ENCODE measurements at places on chromosomes 6 and 20.

DNA sequence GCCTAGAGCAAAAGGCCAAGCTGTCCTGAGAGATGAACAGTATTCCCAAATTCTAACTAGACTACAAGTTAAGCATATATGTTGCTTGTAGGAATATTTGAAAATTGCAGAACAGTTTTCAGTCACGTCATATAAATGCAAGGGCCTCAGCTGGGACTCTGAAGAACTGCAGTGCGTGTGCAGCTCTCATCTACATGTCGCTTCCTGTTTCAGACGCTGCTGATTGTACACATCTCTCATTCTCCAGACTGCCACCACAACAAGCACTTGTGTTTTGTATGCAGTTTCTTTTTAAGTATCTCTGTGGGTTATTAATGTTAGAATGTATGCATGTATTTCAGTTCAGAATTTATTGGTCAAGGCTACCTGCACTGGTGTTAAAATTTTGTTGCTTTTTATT lies 119.7 kb downstream of the MAP3K4 start:
- no peak for DNase-seq

DNA sequence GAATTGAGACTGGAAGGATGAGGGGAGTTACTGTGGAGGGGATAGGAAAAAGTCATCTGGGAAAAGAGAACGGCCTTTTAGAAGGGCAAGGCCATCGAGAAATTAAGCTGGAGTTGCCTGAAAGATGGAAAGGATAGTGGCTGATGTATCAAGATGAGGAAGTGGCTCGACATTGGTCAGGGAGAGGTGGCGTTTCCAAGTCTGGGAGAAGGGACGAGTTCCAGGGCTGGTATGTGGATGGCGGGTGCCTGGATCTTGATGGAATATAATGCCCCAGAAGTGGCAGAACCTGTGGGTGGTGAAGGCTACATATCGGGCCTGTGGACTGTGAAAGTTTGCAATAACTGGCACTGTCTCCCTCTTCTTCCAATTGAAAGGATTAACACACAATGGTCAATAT lies 2.2 kb upstream of the SIRT5 start:
- DNase-seq: no peak

- DNase-seq: peak; percentile 54
These were observed 23.6 kb downstream of the TBC1D7 start for GRCh38 chr6:13304580-13305260.

DNA sequence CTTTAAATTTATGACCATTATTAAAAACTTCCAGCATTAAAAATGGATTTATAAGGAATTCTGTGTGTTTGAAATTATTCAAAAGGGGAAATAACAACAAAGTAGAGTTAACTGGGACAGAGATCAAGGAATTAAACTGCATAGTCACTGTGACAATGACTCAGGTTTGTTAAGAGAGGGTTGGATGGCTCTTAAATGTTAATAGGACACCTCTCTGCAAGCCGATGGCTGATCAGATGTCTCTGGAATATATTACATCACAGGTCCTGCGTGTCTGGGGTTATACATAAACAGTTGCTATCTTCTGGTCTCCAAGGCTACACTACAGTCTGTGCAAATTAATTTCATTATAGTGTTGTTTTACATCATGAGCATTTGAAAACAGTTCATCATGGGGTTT lies 574.3 kb downstream of the COL12A1 start:
- no peak for DNase-seq

DNA sequence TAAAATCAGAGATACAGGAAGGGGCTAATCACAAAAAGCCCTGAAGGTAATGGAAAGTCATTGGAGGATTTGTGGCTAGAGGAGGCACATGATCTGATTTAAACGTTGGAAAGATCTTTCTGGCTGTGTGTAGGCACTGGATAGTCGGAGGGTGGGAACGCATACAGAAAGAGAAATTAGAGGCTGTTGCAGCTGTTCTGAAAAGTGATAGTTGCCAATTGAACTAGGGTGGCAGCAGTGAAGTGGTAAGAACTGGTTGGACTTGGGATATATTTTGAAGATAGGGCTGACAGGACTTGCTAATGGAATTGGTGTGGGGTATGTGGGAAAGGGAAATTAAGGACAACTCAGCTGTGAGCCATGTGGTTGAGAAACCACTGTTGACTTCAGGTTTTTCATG lies 223.6 kb downstream of the OGFRL1 start:
- no peak for DNase-seq

Data from pons (tissue), 1 donor.